ENCODE measurements at places on chromosomes 16 and 17.

GRCh38 chr16:67451061-67451703, 20.3 kb downstream of the HSD11B2 start:
- no peak for DNase-seq

GRCh38 chr16:89096768-89097391, 3.2 kb downstream of the ACSF3 start:
- DNase-seq: no peak

DNA sequence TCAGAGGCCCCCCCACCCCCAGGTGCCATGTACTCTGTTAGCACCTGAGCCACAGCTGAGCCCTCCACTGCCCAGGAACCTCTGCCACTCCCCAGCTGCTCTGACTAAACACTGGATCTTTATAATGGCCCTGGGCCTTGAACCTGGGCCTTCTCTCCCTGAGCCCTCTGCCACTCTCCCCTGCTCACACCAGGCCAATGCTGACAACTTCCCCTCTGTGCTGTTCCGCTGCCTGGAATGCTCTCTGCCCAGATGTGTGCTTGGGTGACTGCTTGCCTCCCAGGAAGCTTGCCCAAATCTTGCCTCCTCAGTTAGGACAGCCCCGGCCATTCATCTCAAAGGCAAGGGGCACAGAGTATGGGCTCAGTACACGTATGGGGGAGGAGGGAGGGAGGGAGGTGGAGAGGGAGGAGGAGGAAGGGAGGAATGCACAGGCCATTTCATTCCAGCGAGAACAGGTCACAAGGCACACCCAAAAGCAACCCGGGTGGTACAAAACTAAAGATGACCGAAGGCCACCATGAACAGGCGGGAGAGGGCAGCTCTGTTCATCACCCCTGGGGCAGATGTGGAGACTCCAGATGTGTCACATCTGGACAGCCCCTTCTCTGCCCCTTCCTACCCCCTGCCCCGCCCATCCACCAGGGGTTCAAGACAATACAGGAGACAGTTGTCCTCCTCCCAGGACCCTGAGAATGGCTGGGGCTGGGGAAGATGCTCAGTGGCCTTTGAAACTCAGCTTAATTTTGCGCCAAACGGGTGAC, 15.3 kb upstream of the TNFRSF13B start:
- no peak for DNase-seq

DNA sequence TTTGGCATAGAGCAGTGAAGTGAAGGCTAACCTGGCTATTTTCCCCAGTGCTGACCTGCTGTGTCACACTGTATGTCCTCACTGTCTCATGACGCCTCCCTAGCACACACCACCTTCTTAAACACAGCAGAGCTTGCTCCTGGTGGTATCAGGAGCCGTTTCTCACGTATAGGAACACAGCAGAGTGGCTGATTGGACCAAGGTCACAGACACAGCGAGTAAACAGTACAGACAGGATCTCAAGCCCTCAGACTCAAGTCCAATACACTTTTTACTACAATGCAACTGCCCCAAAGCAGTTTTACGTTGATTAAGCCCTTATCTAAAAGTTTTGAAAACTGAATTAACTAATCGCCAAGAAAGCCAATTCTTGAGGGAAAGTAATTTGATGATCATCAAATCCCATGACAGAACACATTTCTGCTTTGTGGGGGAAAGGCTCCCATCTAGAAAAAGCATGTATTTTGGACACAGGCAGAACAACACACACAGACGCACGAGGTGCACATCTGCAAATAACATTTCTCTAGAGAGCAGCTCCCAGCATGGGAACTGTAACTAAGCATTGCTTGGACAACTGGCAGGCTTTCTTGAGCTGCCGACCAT, 15.2 kb downstream of the ARHGAP17 start:
- no peak for DNase-seq

DNA sequence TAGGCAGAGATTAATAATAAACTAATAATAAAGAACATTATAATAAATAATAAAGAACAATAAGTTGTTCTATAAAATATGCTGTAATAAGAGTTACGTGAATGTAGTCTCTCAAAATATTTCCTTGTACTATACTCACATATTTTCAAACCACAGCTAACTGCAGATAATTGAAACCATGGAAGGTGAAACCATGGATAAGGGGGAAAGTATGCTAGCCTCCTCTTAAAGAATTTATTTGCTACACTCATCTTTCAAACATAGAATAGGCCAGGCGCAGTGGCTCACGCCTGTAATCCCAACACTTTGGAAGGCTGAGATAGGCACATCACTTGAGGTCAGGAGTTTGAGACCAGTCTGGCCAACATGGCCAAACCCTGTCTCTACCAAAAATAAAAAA, 18.5 kb downstream of the CYTH1 start:
- DNase-seq: no peak

DNA sequence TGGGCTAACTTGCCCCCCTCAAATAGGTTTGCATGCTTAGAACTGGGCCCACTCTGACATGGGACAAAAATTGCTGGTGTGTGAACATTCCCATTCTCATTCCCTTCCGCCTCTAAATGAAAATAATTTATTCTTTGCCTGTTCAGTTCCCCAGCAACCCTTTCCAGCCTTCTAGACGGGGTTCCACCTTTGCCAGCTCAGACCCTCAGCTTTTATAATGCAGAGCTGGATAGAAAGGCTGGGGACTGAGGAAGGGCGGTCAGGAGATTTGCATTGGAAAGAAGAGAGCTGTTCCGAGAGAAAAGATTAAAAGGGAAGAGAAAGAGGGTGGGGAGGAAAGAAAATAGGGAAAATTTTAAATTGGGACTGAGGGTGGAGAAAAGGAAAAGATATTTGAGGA, 151.1 kb upstream of the WSCD1 start:
- no peak for DNase-seq

GRCh38 chr16:21338537-21339268, 60.6 kb upstream of the CRYM start:
- DNase-seq: no peak

DNA sequence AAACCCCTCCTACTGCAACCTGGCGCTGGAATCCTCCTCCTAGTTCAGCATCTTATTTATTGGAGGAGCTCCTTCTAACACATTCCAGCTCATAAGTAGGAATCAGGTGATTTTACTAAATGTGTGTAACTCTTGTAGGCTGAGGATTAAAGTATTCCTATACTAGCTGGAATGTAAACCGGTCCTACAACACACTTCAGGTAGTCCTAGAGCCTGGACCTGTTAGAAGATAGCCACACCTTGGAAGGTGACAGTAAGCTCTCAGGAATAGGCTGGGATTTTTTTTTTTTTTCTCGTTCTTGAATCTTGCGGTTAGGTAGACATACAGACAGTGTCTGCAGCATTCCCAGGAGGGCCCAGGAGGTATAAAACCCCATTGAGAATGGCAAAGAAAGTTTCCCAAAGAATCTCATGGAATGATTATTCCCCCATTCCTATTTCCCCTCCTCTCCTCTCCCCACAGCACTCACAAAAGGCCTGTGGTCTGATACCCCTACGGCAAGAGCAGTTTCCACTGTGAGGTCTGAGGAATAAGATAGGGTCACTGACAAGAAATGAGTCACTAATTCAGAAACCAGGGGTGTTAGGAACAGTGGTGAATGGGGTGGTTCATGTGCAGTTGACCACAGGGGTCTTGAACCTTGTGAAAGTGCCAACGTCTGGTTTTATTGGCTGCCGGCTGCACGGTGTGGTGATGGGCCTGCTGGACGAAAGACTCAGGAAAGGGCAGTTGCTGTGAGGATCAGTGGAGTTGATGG, 267.1 kb downstream of the UTP18 start:
- no peak for DNase-seq

- DNase-seq: no peak
Observed at GRCh38 chr16:81181013-81181720, 57.3 kb upstream of the BCO1 start.

- no peak for DNase-seq
Observed at GRCh38 chr17:1008008-1008761, 11.3 kb downstream of the TIMM22 start.

- no peak for DNase-seq
Observed at GRCh38 chr16:20300312-20301097, 26.8 kb downstream of the GP2 start.

- no peak for DNase-seq
Observed at GRCh38 chr17:8542599-8543502, 87.7 kb downstream of the MYH10 start.

Data from cortex of kidney (tissue), 1 donor.